ENCODE measurements at places on chromosomes 11 and 22.

GRCh38 chr11:76682106-76682505 lies 11.6 kb upstream of the LRRC32 start:
- no peak for DNase-seq

GRCh38 chr11:30107899-30108298 lies 91.1 kb upstream of the KCNA4 start:
- DNase-seq = no peak

DNA sequence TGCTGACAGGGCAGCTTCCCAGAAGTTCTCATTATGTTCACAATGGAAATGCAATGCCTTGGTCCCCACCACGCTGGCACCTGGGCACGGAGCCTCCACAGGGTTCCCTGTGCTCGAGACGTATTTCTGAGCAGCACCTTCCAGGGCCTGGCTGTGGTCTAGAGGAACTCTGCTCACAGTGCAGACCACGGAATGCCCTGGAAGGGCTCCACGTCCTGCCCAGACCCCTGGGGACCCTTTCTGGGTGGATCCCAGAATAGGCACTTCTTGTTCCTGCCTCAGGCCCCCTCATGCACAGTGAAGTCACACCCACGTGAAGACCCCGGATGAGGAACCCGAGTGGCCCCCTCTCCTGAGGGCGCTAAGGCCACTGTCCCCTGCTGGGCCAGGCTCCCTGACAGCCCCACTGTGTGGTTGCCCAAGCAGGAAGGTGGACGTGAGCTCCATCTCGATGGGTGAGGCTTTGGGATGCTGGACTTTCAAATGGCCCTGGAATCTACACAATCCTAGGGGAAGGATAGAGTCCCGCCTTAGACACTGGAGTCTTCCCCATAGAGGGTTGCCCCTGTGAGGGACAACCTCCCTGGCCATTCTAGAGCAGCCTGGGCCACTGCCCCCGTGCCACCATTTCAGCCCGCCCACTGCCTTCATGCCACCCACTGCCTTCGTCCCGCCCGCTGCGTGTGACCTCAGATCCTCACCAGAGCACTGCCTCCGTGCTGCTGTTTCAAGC lies 1106.8 kb downstream of the BRD1 start:
- no peak for DNase-seq

GRCh38 chr11:68933605-68934320 lies 30.1 kb downstream of the IGHMBP2 start:
- no peak for DNase-seq

GRCh38 chr11:113387605-113388211 lies at the start of gene ANKK1:
Gene ANKK1, plus strand, starts transcription at chr11:113387779. Its CDS starts 106 bp downstream, at chr11:113387885.
- DNase-seq = no peak

DNA sequence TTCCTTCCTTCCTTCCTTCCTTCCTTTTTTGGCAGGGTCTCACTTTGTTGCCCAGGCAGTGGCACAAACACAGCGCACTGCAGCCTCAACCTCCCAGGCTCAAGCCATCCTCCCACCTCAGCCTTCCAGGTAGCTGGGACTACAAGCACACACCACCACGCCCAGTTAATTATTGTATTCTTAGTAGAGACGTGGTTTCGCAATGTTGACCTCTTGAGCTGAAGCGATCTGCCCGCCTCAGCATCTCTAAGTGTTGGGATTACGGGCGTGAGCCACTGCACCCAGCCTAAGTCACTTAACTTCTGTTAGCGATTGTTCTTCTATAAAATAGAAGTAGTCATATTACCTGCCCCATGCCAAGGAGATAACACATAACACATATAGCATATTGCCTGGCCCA lies 2.8 kb upstream of the SYTL2 start:
- DNase-seq = no peak

- no peak for DNase-seq
Measured at GRCh38 chr22:31436132-31436531, 36.7 kb downstream of the DRG1 start.

DNA sequence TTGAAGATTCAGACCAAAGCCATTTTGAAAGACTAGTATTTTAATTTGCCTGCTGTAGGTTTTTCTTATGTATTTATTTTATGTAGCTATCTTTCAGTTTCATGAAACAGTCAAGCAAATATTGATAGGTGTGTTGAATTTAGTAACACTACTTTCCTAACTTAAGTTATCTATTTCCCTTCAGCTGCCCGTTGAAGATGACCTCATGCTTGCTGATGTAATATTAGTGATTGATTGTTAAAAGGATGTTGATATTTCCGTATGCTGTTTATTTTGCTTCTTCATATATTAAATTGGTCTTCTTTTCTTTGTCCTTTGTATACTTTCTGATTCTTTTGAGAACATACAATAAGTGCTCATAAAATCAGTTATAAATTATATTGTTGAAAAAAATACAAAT lies 86.8 kb upstream of the CHORDC1 start:
- no peak for DNase-seq

DNA sequence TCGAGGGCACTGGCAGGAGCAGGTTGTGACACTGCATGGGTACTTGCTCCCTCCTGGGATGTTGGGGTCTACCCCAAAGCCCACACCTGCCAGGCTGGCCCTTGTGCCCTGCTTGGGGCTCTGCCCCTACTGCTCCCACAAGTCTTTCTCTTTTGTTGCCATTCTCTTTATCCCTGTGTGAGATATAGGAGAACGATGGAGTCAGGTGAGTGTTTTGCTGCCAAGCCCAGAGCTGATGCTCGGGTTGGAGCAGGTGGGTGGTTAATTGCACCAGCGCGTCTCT lies 292.6 kb downstream of the TBC1D22A start:
- no peak for DNase-seq

DNA sequence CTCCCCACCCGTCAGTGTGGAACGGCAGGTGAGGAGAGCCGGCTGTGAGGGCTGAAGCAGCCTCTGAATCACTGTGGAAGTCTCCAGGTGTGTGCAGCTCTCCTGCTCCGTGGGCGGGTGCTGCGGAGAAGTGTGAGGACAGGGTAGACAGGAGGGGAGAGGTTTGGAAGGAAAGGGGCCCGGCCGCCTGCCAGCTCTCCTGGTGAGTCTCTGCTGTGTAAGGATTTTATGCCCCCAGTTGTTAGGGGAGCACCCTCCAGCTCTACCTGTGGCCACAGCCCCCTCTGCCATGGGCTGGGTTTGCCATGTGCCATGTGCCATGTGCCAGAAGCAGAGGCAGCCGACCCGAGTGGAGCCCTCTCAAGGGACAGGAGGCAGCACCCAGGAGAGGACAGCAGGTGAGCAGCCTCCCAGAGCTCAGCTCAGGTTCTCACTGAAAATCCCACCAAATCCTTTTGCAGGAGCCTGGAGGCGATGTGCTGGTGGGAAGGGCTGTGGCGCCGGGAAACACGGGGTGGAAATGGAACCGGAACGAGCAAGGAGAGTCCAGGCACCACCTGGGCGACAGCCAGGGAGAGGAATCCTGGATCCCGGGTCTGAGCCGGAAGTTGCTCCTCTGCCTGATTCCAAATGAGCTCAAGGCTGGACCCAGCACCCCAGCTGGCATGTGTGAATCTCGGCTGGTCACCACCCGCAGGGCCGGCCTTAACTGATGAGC lies 804.4 kb downstream of the BRD1 start:
- DNase-seq = no peak

- DNase-seq = no peak
Measured at GRCh38 chr11:110453684-110454354, 24.1 kb downstream of the FDX1 start.

DNA sequence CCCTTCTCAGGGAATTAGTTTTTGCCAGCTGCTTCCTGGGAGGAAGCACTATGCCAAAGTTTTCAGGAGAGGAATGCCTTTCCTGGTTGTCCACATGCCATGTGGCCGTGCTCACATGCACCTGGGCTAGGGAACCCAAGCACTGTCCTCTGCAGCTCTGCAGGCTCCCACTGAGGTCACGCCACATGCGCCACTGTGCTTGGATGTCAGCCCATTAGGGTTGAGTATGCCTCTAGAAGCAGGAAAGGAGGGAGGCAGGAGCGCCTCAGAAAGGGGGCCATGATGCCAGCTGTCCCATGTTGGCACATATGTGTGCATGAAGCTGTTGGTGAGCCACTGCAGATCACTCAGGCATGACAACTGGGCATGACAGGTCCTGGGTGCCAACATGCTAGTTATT lies 81.6 kb upstream of the SUSD2 start:
- no peak for DNase-seq

GRCh38 chr11:130827451-130828377 lies 88.6 kb downstream of the SNX19 start:
- DNase-seq = no peak

Data from stimulated activated CD4-positive, alpha-beta T cell treated with anti-CD3 and anti-CD28 coated beads, Interleukin-15, amount 100 ng/mL, for 1 hour (primary cell).